ENCODE measurements at places on chromosomes 13 and 19.

- no peak for DNase-seq
Observed at GRCh38 chr13:94435604-94436226, 43.8 kb downstream of the DCT start.

- no peak for DNase-seq
Observed at GRCh38 chr19:35592226-35592625, 6.3 kb downstream of the PMIS2 start.

DNA sequence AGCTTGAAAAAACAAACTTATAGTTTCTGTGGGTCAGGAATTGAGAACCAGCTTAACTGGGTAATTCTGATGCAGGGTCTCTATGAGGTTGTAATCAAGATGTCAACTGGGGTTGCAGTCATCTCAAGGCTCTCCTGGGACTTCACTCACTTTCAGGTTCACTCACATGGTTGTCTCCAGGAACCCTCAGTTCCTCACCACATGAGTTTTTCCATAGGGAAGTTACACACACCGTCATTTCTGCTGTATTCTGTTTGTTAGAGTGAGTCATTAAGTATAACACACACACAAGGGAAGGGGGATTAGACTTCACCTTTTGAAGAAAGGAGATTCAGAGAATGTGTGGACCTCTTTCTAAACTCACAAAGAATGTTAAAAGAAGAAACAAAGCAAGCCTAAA, 34.9 kb upstream of the MLNR start:
- no peak for DNase-seq

DNA sequence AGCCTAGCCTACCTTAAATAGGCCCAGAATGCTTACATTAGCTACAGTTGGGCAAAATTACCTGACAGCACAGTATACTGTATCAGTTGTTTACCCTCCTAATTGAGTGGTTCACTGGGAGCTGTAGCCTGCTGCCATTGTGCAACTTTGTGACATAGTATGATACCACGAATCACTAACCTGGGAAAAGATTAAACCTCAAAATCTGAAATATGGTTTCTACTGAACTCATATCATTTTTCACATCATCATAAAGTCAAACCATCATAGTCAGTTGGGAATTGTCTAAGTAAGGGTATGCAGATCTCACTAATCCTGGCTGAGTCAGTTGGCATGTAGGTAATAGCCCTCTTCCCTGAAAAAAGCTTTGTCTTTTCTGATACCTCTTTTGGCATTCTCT, 9.2 kb downstream of the PAN3 start:
- DNase-seq, result peak; percentile 18

- no peak for DNase-seq
Observed at GRCh38 chr13:104355041-104355670, 1288.9 kb upstream of the SLC10A2 start.

DNA sequence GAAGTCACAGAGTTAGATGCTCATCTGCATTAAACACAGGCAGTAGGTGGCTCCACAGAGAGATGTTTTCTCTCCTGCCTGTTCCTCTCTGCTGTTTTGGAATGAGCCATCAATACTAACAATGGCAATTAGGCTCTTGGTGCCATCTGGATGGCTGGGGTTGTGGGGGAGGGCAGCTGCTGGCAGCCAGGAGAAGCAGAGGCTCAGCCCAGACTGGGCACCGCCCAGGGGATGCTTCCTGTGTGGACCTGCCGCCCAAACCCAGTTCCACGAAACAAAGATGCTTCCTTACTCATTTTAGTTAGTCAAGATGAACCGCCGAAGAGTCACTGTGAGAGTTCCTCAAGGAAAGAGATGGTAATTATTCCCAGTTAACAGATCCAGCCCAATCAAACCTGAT, 50.8 kb upstream of the PCDH8 start:
- DNase-seq, result no peak

DNA sequence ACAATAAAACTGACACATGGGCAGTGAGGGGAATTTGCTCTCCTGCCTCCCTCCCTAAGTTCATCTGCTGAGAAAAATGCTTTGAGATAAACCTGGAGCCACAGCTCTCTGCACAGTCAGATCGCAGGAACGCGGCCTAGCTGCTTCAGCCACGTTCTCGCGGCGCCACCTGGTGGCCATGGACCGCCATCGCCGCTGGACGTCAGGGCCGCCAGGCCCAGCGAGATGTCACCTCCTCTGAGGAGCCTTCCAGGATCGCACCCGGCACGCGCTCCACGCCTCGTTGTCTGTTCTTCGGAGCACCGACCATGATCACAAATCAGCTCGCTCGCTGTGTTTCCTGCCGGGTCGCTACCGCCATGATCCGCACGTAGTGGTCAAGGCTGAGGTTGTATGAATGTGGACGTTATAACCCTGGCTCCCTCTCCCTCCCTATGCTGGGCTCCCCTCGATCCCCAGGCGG, 20.6 kb upstream of the USP29 start:
- peak; percentile 13 for DNase-seq

GRCh38 chr19:43643326-43643725, 3.7 kb upstream of the CADM4 start:
- no peak for DNase-seq

DNA sequence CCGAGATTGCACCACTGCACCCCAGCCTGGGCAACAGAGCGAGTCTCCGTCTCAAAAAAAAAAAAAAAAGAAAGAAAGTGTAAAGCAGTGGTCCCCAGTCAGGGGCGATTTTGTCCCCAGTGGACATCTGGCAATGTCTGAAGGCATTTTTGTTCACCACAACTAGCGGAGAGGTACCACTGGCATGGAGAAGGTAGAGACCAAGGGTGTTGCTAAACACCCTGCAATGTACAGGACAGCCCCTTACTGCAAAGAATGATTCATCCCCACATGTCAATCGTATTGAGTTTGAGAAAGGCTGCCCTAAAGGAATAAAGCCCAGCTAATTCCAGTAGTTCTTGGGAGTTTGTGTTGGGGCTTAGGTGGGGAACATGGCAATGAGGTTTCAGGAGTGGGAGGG, 38.7 kb downstream of the CYP4F2 start:
- DNase-seq, result no peak

- DNase-seq, result peak; percentile 78
Observed at GRCh38 chr13:106570299-106570852, 2.4 kb upstream of the ARGLU1 start.

GRCh38 chr13:100976993-100977392, 302.4 kb upstream of the TMTC4 start:
- DNase-seq, result no peak

DNA sequence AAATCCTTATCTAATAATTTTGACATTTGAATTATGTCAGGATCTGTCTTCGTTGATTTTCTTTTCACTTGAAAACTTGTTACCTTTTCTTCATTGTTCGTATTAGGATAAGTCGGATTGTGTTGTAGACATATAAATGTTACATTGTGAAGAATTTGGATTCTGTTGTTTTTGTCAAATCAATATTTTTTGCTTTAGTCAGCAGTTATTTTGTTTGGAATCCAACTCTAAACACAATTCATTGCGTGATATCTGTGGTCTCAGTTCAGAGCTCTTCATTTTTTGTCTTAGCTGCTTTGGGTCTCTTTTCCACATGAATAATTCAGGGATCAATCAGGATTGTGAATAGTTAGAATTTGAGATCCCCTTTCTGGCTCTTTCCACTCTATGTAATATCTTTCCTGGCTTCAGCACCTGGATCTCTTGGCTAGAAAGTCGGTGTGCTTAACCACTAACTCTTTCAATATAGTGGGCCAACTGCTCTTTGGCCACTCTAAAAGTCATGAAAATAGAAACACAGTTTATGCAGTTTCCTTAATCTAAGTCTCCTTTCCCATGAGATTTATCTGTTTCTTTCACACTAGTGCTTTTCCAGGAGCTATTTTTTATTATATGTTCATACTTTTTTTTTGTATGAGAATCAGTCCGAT, 2494.2 kb upstream of the PCDH20 start:
- no peak for DNase-seq

GRCh38 chr13:79631051-79631659, 150.2 kb downstream of the NDFIP2 start:
- DNase-seq, result peak; percentile 97

- no peak for DNase-seq
Observed at GRCh38 chr19:18915639-18916038, 3.5 kb downstream of the COPE start.

DNA sequence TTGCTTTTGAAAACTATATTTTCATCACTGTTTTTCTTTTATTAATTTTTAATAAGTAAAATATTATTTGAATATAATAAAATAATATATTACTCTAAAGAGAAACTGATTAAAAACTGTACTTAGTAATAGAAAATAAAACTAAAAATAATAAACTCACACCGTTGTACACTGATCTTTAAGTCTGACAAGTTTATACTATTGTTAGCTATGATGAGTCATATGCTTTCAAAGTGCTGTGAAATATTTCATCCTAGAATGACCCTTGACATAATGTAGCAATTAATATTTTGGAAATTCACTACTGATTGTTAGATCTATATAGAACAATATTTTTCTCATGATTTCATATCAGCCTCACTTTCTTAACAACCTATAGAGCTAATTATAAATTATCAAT, 1040.6 kb upstream of the SPRY2 start:
- DNase-seq, result no peak

DNA sequence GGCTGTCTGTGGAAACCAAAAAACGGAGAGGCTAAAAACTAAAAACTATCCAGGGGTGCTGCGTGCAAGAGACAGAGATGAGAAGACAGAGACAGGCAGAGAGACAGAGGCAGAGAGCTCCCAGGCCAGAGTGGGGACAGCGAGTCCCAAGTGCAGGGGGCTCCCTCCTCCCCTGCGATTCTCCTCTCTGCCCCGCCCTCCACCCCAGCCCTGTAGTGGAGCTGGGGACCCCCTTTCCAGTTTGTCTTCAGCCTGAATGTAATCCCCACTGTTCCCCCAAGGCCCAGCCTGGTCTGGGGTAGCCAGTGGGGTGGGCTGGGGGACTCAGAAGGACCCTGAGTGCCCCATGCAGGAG, 2.0 kb downstream of the NFIC start:
- no peak for DNase-seq

GRCh38 chr13:25067064-25067463, 28.9 kb upstream of the PABPC3 start:
- no peak for DNase-seq

- no peak for DNase-seq
Observed at GRCh38 chr13:23025864-23026608, 154.7 kb upstream of the SGCG start.

DNA sequence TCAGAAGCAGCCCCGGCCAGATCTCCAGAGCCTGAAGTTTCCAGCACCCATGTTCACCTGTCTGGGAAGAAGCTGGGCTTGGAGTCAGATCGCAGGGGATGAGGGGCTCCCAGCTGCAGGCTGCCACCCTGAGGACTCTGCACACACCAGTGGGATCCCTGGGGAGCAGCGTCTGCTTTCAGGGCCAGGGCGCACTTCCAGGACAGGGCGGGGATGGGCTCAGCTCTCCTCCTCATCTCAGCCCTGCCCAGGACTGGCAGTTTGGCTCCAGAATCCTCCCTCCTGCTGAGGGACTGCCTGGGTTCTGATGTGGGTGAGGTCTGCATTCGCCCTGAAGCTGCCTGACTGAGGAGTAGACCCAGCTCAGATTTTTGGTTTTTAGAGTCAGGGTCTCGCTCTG, 3.5 kb downstream of the SLC7A9 start:
- no peak for DNase-seq

GRCh38 chr13:98915981-98916380, 61.9 kb downstream of the DOCK9 start:
- DNase-seq, result no peak

GRCh38 chr13:46210362-46211083, 1.2 kb upstream of the LRRC63 start:
- no peak for DNase-seq

DNA sequence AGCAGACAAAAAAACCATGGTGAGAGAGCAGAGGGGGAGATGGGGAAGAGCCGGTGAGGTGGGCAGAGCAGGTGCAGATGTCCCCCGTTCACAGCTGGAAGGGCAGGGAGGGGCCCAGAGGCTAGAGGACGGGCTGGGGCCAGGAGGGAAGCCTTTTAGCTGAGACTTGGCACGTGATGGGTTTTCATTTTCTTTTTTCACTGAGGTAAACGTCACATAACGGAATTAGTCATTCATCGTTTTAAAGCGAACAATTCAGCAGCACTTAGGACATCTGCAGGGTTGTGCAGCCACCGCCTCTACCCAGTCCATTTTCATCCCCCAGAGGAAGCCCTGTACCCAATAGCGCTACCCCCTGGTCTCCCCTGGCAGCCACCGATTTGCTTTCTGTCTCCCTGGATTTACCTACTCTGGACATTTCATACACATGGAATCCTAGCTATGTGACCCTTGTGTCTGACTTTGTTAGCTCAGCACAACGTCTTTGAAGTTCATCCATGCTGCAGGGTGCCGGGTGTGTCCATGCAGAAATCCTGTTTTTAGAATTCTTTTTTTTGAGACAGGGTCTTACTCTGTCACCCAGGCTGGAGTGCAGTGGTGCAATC, 16.0 kb upstream of the EMC10 start:
- no peak for DNase-seq

- DNase-seq, result no peak
Observed at GRCh38 chr19:13252569-13253335, 102.5 kb downstream of the IER2 start.

GRCh38 chr13:84038001-84038400, 155.7 kb upstream of the SLITRK1 start:
- DNase-seq, result no peak

DNA sequence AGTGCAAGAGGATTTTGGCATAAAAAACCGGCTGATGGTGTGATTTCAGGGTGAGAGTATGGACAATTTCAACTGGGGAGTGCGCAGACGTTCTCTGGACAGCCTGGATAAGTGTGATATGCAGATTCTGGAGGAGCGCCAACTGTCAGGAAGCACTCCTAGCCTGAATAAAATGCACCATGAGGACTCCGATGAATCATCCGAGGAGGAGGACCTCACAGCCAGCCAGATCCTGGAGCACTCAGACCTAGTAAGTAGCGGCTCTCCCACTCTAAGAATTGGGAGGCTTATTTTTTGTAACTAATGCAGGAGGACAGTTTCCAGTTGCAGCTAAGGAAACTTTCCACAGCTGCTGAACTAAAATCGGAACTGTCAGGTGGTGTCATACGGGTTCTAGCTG, 53.6 kb downstream of the ZAR1L start:
- peak; percentile 76 for DNase-seq

GRCh38 chr13:71867131-71867814, at the start of gene DACH1:
DACH1 (minus strand) TSS chr13:71867204.
- peak; percentile 33 for DNase-seq

DNA sequence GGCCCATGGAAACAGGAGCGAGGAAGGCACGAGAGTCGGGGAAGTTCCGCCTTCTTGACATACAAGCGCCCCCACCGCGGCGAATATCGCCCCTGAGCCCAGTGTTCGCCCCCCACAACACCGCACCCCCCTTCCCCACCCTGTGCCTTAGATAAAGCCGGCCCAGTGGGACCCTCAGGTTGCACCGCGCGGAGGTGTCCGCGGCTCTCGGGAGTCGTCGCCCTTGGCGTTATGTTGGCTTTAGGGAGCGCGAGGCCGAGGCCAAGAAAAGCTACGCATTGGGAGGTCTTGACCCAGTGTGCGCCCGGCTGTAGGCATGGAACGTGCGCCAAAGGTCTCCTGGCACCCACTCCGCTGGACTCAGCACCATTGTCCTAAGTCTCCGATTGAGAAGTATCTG, 603 bp upstream of the ZNF132 start:
- no peak for DNase-seq

- no peak for DNase-seq
Observed at GRCh38 chr19:7926021-7926726, at the start of gene CTXN1. CTXN1 (minus strand) TSS chr19:7926135; CDS start chr19:7925538, 597 bp downstream.

- DNase-seq, result no peak
Observed at GRCh38 chr13:69956349-69956748, 151.3 kb upstream of the ATXN8OS start.

GRCh38 chr13:59346999-59347723, 816.6 kb downstream of the DIAPH3 start:
- no peak for DNase-seq
